ENCODE measurements at places on chromosomes 6 and 20.
A peak's percentile ranks its signal among the peaks of the same experiment; 100 is the strongest.

DNA sequence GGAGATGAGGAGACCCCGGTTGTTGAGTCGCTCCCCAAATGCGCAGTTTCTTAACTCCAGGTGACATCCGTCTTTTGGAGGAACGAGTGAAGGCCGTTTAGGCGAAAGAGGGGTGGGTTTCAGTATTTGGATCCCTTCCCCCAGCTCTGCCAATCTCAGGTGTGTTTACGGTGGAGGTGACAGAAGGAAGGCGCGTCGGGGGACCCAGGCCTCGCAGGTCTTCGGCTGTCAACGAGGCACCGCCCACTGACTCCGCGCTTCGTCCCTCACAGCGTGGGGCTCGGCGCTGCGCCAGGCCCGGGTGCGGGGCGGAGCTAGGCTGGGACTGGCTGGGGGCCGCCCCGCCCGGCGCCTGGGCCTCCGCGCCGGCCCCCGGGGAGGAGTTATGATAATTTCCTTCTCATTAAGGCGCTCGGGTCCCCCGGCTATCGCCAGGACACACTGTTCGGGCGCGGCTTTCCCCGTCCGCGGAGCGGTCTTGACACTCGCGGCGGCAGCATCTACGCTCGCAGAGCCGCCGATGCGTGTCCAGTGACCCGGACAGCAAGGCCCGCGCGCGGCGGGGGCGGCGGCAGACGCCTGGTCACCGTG is at the start of gene TFAP2C:
TFAP2C (plus strand) TSS at position 434 of the 591 bp plus-strand sequence. CDS start 239 bp downstream, outside the sequence.
- DNase-seq: no peak

- no peak for DNase-seq
Observed at GRCh38 chr6:124026694-124027093, 223.0 kb downstream of the NKAIN2 start.

DNA sequence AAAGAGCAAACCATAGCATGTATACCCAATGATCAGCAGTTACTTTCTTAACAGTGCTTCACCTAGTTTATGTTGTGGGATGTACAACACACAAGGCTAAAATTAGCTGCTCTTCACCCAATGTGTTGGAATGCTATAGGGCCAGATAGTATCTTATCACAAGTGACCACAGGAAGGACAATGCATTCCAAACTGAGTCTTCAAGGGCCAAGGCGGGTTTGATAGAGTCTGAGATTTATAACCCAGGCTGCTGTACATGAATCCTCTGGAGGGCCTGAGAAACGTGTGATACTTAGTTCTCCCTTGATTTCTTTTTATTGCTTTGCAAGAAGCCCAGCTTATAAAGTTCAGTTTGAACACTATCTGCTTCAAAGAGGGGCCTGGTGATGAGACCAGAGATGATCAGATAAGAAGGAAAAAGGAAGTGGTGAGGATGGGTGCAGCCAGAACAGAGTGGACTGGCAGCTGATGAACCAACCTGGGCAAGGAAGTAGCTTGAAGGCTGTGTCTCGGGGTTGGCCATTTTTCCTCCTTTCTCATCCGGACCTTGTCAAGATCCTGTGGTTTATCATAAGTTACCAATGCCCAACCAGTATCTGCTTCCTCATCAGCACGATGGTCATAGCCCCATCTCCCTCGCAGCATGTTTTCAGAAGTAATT is 62.2 kb upstream of the BMP2 start:
- DNase-seq: no peak

DNA sequence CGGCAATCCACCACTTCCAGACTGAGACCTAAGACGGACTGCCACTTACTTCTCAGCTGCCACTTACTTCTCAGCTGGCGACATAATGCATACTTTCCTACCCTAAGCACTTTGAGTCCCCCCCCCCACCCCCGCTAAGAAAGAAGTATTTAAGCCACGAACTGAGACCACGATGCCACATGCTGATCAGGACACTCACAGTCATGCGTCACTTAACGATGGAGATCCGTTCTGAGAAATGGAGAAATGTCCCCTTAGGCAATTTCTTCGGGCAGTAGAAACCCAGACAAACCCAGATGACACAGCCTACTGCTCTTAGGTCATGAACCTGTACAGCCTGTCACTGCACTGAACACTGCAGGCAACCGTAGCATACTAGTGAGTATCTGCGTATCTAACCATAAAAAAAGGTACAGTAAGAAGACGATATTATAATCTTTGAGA is 690 bp downstream of the IFNGR1 start:
- DNase-seq: peak; percentile 98

DNA sequence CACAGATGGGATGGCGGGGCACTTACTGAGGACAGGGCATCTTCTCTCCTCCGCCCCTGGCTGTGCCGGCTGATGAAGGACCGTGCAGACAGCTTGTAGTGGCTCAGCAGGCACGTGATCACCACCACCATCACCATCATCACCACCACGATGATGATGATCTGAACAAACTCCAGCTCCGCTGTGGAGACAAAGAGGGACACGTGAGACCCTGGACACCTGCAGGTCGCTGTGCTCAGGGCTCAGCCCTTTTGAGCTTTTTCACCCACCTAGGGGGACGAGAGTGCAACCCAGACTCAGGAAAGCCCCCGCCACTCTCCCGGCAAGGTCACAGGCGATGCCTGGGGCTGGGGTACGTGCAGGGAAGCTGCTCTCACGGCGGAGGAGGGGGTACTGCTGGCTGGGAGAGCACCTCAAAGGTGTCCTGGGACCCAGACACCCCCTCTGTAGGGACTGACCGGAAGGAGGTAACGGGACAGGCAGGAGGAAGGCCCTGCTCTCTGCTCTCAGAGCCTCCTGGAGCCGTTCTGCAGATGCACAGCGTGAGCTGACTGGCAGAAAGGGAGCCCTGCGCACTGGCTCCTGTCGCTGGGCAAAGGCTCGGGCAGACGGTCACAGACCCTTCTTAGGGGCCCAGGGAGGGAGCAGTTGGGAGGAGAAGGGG is 39.4 kb upstream of the ZBP1 start:
- DNase-seq: no peak

DNA sequence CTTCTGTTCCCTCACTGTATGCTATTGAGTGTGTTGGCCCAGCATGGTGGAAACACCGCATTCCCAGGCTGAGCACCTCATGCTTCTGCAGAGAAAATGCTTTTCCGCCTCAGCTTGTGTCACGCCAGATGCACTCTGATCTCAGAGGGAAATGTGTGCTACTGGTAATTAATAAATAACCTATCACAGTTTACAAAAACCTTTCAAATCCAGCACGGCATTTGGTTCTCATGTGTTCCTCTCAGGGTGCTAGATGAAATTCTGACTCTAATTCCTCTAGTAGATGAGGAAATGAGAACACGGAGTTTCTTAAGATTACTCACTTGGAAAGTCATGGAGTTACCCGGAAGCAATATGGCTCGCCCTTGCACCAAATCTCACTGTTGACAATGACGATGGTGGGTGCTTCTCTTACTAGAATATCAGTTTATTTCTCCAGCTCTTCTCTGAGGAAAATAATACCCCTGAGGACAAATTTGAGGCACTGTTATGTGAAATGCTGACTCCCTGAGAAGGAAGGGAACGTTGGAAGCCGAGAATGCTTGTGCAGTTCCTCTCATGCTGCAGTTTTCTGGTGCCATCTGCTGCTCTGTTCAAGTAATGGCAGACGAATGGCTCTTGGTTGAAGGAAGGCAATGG is 116.6 kb downstream of the RNF144B start:
- DNase-seq: peak; percentile 85

DNA sequence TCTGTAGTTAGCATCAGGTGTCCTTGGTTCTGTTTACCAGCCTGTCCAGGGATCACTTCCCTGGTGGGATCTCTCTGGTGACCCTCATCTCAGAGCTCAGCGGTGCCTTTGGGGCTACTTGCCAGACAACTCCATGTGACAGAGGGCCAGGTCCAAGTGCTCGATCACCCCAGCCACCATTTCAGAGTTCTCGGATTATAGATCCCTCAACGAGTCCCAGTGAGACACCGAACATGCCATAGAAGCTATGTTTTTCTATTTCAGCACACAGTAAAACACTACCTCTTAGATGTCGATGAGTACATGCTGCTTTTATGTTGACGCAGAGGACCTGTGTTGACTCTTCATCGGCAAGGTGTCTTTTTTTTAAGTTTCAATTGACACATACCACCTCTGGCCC is 170.1 kb upstream of the AKAP12 start:
- no peak for DNase-seq

- peak; percentile 82 for DNase-seq
Observed at GRCh38 chr6:159104163-159104925, 59.6 kb upstream of the TAGAP start.

GRCh38 chr6:44431118-44431725 is 43.7 kb downstream of the CDC5L start:
- DNase-seq: peak; percentile 7
